ENCODE measurements at places on chromosomes 12 and 14. TPM values are rescaled to one million over a fixed set of nuclear protein-coding genes. Genes with fewer than 3 reads are reported as not detected.

The PKP2 gene
- 1.4 TPM for total RNA-seq

The SLC17A8 gene
- total RNA-seq: not detected

The SPTSSA gene
- total RNA-seq: 19.5 TPM

DNA sequence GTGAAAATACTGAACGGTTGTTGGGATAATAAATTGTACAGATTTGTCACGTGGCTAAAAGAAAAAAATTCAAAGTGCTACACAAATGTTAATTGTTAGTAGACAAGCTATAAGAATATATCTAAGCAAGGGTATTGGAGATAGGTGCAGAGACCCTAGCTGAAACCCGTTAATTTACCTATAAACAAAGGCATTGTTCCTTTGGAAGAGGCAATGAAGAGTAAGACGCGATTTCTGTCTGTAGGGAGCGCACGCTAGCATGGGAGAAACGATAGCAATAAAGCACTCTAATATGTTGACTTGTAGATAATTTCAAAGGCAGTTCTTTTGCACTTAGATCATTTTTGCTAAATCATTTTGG lies 565 bp downstream of the CCDC77 start:
- DNase-seq: no peak

DNA sequence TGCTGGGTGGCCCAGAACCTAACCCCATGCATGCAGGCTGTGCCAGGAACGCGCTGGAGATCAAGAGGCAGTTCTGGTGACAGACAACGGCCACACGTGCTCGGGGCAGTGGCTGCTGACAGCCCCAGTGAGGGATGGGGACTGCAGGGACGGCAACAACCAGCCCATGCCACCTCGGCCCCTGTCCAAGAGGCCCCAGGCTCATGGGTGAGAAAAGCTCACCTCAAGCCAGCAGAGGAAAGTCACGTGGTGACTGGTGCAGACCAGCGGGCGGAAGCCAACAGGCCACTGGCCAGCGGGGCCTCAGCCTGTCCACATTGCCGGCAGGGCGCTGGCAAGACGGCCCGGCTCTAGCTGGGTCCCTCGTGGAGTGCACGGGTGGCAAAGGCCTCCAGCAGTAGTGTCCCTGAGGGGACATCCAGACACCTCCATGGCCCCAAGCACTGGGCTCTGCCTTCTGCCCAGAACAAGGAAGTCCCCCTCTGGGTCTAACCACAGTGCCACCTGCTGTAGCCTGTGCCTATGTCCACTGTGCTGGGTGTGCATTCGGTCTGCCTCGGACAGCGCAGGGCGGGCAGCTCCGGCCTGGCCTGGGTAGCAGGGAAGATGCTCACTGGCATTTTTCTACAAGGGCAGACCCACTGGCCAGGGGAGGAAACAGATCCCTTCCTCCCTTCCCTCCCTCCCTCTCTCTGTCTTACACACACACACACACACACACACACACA lies 134.1 kb downstream of the NCOR2 start:
- DNase-seq: no peak
